ENCODE measurements at places on chromosomes 1 and 21.

DNA sequence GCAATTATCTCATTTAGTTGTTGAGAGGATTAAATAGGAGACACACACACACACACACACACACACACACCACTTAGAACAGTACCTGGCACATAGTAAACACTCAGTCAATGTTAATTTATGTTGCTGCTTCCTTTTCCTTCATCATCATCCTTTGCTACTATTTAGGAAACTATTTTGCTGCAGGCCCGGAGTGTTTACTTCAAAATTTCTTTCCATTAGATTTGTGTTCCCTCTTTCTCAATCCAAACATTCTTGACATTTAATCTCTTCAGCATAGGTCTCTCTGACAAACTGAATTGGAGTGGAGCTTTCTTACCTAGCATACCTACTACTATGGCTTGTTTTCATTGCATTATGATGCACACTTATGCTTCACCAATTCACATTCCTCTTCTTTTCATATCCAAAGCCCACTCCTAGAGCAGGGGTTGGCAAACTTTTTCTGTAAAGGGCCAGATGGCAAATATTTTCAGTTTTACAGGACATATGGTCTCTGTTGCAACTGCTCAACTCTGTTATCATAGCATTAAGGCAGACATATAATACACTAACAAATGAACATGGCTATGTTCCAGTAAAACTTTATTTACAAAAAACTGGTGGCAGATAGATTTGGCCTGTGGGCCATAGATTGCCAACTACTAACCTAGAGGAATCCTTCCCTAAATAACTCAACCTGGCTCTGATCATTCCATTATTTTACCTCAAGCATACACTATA is 49.5 kb downstream of the SCMH1 start:
- no peak for DNase-seq

DNA sequence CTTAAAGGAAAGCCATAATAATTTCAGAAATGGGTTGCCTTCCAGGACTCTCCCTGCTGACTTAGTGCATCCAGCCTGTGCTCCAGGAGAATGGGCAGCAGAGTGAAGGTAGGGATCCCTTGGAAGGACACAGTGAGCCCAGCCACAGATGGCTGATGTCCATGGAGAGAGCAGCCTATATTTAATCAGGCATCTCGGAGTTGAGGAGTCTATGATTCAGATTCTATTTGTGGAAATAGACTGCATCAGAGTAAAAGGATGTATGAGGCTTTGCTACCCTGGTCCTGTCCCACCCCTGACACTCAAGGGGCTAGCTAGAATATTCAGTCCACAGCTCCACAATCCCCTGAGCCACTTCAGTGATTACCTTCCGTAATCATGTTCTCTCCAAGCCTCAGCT is 43.8 kb upstream of the PBX1 start:
- no peak for DNase-seq

DNA sequence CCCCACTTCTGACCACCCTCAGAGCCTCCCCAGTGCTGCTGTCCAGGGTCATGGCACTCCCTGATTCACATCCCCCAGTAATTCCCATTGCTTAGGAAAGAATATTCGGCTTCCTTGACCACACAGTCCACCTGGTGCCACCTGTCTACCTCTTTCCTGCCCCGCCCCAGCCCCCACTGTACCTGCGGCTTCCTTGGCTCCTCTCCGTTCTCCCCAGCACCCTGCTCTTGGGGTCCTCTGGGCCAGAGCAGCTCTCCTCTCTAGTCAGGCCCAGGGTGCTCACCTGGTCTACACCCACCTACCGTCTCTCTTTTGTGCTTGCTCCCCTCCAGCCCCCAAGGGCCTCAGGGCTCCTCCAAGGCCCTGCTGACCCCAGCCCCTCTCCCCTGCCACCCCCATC is 142.6 kb downstream of the PEX14 start:
- DNase-seq = no peak

DNA sequence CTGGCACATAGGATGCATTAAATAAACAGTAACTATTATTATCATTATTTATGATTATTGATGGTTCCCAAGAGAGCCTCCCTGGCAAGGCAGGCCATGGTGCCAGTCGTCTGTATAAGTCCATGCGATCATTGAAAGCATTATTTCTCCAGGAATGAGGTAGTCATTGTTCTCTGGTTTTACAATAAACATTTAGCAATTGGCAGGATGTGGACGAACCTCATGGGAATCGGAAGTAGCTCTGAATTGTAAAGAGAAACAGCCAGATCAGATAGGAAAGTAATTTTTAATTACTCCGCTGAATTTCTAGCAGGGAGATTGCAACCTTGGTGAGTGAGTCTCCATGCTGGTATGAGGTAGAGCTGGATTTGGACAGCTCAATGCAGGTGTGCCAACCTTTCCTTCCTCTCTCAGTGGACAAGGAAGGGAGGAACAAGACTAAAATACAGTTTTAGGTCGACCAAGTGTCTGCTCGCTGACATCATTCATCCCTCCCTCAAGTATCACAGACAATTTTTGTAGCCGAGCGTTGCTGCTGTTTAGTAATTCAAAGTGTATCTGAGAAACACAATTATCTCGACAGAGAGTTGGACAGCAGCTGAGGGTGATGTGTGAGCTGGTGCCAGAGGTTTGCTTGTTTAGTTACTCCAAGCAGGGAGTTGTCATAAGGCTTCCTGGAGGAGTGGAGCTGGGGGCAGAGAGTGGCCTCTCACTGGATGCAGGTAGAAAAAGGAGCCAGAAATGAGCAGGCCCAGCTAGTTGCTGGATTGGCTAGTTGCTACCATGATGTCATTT is 250.8 kb downstream of the KCNJ6 start:
- no peak for DNase-seq

DNA sequence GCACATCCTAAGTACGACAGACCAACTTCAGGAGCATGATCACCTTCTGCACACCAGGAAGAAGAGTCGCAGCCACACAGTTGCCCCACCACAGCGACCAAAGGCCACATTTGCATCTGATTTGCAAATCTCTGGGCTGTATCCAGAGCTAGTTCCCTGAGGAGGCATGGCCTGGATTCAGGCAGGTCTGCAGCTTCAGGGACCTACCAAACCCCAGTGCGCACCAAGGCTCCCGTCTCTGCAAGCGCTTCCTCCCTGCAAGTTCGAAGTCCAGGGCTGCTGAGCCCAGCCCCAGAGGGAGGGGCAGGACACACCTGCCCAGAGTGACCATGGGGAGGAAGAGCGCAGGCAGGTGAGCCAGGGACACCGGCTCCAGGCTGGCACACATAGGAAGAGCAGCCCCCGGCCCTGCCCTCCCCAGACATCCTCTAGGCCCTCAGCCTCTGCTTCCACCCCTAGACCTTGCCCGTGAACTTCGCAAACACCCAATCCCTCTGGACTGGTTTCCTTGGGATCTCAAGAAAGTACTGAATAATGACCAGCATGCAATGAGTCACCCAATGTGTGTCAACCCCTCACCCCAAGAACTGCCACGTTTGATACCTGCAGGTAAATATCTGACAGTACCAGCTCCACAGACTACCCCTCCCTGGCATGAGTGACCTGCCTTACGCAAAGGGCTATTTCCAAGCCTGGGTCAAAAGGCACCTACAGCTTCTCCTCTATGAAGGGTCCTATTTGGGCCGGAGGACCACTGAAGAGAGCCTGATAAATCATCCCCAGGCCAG is 36.8 kb downstream of the CASZ1 start:
- DNase-seq = no peak

- no peak for DNase-seq
Observed at GRCh38 chr1:211800925-211801607, 29.5 kb downstream of the LPGAT1 start.

DNA sequence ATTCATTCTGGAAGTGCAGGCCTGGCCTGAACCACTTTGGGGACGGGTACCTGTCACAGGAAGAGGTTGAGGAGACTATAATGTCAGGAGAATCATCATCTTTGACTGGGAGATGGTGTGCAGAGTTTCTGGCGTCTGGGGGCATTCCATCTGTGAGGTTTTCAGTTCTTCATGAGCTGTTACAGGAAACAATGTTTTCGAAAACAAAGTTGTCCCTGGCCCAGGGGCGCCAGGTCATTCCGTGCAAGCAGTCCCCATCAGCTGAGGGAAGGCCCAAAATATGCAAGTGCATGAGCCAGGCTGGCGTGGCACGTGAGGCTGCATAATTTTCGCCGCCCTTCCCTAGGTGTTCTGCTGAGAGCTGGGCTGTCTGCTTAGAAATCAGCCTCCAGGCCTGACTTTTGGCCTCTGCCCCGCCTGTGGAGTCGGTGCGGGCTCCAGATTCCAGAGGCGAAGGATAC is 68.4 kb upstream of the ATP5PO start:
- no peak for DNase-seq

DNA sequence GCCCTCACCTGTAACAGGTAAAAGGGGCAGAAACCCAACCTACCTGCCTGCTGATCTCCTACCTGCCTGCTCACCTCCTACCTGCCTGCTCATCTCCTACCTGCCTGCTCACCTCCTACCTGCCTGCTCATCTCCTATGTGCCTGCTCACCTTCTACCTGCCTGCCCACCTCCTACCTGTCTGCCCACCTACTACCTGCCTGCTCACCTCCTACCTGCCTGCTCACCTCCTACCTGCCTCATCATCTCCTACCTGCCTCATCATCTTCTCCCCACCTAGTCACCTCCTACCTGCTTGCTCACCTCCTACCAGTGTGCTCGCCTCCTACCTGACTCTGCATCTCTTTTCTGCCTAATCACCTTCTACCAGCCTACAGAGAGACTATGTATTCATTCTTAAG is 452.9 kb downstream of the MATN1 start:
- no peak for DNase-seq

GRCh38 chr1:229221106-229222019 is 49.5 kb upstream of the RAB4A start:
- no peak for DNase-seq
